ENCODE measurements at places on chromosomes 13 and 19. TPM values are rescaled to one million over a fixed set of nuclear protein-coding genes. Genes with fewer than 3 reads are reported as not detected.

DNA sequence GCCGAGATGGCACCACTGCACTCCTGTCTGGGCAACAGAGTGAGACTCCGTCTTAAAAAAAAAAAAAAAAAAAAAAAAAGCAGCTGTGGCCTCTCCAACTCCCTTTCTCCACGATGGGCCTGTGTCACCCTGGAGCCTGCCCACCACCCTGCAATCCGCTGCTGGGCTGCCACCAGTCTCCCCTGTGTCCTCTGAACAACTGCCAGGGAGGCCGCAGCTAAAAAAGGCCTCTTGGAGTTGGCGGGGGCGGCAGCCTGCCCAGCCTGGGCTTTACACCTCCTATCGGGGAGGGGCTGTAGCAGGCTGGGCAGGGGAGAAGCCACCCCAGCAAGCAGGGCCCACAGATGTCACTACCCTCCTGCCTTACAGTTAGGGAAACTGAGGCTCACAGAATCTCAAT is 3.5 kb downstream of the CDC37 start:
- DNase-seq = no peak

- no peak for DNase-seq
Measured at GRCh38 chr13:37382146-37382545, 216.4 kb downstream of the POSTN start.

OR7C1 gene
- not detected for total RNA-seq

GRCh38 chr13:100636004-100636403 is 38.6 kb downstream of the TMTC4 start:
- no peak for DNase-seq

DNA sequence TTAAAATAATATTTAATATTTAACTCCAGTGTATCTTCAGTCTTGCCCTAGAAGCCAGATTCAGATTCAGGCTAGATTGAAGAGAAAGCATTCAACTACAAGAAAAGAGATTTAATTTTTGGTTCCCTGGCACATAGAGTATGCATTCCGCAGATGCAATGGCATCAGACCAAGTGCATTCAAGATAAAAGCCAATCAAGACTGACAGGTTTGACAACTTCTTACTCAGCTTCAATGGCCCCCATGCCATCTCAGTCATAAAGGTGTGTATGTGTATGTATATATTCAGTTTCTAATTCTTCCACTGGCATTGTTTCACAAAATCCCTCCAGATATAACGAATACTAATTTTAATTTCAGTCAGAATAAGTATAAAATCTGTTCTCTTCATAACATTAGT is 650.8 kb upstream of the GPC6 start:
- no peak for DNase-seq

GRCh38 chr19:55958356-55958755 is 10.7 kb downstream of the NLRP8 start:
- DNase-seq = no peak

SUPT5H gene
- 136 TPM for total RNA-seq

GRCh38 chr19:10230173-10230860 is 814 bp downstream of the S1PR2 start:
- DNase-seq = peak; percentile 58

DNA sequence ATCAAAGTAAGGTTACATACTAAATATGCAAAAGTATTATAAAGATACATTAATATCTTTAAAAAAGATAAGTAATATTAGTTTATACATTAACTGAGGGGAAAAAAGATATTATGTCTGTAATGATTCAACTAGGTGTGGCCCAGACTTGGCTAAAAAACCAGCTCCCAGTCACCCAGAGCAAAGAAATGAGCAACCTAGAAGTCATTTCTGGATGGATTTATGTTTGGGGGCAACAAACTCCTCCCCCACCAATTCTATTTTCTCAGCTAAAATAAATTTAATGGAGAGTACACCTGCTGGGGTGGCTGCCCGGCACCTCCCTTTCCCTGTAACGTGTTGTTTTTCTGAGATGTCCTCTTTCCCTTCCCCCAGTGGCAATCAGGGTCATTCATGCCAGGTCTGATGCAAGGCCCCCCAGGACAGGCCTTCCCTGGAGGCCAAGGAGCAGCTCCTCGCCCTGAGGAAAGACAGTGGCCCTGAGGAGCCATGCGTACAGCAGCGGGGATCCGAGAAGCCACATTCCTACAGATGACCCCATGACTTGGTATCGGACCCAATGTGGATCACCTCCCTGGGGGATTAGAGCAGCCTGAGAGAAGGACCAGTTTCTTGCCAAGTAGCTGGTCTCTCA is 78.6 kb upstream of the DOCK9 start:
- DNase-seq = no peak

DNA sequence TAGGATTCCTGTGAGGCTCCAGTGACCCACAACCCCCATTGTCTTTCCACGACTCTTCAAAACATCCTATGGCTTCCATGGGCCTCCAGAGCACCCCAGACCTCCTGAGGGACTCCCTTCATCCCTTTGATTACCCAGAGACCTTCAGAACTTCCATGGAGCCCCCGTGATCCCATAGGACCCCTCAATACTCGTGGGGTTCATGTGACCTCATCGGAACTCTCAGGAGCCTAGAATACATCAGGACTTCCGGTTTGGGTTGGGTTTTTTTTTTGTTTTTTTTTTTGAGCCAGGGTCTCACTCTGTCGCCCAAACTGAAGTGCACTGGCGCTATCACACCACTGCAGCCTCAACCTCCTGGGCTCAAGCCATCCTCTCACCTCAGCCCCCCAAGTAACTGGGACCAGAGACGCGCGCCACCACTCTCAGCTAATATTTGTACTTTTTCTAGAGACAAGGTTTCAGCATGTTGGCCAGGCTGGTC is 774 bp downstream of the ALDH16A1 start:
- DNase-seq = no peak

DNA sequence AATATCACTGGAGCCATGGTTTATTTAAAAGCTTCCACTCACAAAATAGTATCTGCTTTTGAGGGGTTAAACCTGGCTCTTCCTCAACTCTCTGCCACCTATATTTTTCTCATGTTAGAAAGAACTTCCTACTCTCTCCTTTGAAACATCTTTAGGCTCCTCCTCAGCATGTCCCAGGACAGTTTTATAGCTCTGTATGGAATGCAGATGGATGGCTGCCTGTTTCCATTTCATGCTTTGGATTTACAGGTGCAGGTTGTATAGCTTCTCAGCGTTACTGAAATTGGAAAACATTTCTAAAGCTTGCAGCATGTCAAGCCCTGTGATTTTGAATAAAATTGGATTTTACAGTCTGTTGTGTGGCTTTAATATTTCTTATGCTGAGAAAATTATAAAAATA is 314.0 kb downstream of the NDFIP2 start:
- DNase-seq = no peak

- DNase-seq = no peak
Measured at GRCh38 chr13:110177790-110178189, 129.2 kb downstream of the COL4A1 start.

GRCh38 chr19:39951065-39951650 is 16.7 kb upstream of the FCGBP start:
- no peak for DNase-seq

- no peak for DNase-seq
Measured at GRCh38 chr19:56245121-56245740, 27.3 kb upstream of the EDDM13 start.

DNA sequence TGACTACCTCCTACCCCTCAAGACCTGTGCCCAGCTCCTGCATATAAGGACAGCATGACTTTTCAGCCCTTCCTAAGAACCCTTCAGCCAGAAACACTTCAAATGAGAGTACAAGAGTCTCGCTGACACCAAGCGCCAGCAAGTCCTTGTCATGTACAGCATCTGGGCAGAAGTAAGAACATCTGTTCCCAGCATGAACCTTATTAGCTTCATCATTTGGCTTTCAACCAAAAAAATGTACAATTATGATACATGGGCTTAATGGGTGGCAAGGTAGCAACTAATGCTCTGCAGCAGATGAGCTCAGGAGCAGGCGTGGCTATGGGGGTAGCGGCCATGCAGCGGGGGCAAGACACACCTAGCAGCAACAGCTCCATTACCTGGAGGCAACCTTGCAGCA is 487.6 kb downstream of the COG6 start:
- no peak for DNase-seq

DNA sequence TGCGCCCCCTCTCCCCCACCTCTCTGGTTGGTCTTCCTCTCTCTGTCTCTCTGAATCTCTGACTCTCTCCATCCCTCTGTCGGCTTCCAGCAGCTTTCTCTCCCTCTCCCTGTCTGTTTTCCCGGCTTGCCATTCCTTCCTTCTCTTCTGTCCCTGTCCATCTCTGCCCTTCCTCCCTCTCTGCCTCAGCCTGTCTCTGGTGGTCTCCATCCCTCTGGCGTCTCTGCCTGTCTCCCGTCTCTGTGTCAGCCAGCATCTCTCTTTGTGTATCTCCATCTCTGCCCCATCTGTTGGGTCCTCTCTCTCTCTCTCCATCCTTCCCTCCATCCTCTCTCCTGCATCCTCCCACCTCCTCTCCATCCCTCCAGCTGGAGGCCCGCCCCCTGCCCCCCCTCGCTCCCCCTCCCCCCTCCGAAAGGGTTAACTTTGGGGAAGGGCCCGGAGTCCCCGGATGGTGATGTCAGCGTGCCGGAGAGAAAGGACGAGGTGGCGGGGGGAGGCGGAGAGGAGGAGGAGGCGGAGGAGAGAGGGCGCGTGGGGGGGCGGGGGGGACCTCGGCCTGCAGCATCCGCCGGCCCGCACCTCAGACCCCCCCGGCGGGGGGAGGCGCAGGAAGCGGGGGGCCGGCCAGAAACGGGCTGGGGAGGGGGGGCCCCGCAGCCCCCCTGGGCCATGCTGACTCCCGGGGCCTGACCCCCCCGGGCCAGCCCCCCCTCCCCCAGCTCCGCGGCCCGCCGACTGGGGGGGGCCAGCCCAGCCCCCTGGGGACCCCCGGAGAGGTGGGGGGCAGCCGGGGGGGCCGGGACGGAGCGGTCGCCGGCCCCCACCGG is at the start of gene BRSK1:
Gene BRSK1 (plus strand): TSS at position 450 of the 830 bp plus-strand sequence. CDS start 446 bp downstream, outside the sequence.
- peak; percentile 70 for DNase-seq

DNA sequence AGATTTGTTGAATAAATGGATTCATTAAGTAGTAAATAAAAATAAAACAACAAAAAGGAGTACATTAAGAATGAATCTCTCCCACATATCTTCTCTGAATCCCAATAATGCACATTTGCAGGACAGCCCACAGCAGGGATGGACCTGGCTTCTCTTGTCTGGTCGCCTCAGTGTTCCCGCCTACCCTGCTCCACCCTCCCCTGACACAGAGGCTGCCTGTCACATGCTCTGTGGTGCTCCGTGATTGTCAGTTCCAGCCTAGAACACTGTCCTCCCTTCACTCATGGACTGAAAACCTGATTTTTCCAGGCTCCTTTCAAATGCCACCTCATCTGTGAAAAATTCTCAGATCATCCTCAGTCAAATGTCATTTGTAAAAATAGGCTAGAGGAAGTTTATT is 94.5 kb upstream of the GPR12 start:
- no peak for DNase-seq

GRCh38 chr19:41161903-41162302 is 31.1 kb upstream of the CYP2S1 start:
- no peak for DNase-seq

DNA sequence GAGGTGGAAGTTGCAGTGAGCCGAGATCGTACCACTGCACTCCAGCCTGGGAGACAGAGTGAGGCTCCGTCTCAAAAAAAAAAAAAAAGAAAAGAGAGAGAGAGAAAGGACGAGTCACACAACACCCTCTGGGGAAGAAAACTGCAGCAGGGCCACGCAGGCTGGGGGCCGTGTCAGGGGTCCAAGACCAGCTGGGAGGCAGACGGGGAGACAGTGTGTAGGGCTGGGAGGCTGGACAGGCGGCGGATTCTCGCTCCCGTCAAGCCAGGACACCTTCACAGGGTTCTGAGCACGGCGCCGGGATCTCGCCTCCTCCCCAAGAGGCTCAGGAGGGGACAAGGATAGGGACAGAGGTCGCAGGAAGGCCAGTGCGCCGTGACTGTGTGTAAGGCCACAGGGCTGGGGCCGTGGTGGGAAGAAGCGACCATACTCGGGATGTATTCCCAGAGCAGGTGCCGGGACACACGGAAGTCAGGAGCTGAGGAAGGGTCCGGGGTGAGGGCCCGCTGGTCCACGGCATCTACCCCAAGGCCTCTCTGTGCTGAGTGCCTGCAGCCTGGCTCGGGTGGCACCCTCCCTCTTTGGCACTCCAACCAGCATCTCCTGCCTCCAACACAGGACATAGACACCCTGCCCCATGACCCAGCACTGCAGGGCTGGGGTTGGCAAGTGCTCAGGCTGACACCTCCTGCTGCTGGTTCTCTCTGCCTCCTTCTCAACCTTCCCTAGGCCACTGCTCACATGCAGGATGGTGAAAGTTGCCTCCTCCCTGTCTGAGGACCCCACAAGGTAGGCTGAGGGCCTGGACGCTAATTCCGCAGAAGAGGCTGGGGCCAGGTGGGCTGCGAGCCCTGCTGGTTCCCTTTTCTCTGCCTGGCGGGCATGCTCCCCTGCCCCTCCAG is 21.2 kb downstream of the ZNF787 start:
- DNase-seq = no peak

GRCh38 chr19:50333737-50334617 is 4.8 kb upstream of the KCNC3 start:
- peak; percentile 77 for DNase-seq

- DNase-seq = no peak
Measured at GRCh38 chr13:47426126-47426849, 529.4 kb upstream of the HTR2A start.

ZNF709 gene
- total RNA-seq = 8.1 TPM

EPSTI1 gene
- total RNA-seq = 44.0 TPM

CYSLTR2 gene
- 3.9 TPM for total RNA-seq

DNA sequence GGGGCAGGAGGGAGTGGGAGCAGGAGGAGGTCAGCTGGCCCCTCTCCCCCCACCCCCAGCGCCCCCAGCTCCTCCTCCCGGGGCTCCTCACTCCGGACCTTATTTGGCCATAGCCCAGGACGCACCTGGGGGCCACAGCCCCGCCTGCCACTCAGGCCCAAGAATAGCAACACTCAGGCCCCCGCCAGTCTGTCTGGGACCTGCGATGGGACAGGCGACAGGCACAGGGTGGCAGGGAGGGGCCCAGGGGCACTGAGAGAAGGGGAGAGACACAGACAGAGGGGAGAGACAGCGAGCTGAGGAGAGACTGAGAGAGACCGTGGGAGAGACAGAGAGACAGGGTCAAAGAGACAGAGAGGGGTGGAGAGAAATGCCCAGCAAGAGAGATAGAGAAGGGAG is 10.2 kb downstream of the JOSD2 start:
- no peak for DNase-seq

CYP4F12 gene
- not detected for total RNA-seq
